ENCODE measurements at places on chromosomes 13 and 19.
A peak's percentile ranks its signal among the peaks of the same experiment; 100 is the strongest.

- no peak for DNase-seq
Measured at GRCh38 chr19:50666346-50667176, 17.3 kb downstream of the C19orf81 start.

- no peak for DNase-seq
Measured at GRCh38 chr19:37492213-37492612, 14.5 kb upstream of the ZNF793 start.

DNA sequence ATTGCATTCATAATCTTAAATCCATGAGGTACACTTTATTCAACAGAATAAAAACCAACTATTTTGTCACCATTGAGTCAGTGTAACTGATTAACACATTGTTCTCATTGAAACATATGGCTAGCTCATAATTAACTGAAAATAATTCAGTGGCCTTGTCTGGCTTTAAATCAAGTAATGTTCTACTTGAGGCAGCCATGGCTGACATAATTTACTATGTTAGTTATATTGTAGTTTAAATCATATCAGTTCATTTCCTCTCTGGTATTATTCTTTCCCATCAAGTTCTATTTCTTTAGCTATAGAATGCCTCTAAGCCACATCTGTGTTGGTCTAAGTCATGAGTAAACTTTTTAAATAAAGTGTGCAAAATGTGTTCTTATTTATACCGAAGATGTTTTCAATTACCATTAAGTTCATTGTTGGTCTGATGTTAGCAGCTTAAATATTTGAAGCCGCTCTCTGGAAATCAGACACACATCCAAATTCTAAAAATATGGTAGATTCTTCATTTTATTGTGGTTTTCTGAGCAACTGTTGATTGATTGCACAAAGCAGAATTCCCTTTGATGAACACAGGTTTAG, 393.7 kb downstream of the GPC6 start:
- no peak for DNase-seq

DNA sequence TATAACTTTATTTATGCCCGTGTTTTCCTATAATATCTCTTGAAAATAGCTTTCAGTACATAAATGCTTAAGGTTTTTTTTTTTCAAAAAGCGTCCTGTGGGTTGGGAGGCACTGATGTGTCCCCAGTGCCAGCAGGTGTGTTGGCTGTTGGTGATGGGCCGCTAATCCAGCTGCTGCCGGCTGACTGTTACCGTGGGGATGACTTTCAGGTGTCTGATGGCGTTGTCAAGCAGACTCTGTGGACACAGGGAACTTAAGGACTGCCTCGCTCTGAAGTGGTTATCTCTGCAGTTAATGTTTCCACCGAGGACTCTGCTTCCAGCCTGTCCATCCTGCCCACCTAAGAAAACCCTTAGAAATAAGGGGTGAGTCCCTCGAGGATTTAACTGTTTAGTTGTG, 94.5 kb downstream of the ANKRD10 start:
- no peak for DNase-seq

GRCh38 chr13:89828506-89828905, 1519.0 kb upstream of the MIR17HG start:
- no peak for DNase-seq

DNA sequence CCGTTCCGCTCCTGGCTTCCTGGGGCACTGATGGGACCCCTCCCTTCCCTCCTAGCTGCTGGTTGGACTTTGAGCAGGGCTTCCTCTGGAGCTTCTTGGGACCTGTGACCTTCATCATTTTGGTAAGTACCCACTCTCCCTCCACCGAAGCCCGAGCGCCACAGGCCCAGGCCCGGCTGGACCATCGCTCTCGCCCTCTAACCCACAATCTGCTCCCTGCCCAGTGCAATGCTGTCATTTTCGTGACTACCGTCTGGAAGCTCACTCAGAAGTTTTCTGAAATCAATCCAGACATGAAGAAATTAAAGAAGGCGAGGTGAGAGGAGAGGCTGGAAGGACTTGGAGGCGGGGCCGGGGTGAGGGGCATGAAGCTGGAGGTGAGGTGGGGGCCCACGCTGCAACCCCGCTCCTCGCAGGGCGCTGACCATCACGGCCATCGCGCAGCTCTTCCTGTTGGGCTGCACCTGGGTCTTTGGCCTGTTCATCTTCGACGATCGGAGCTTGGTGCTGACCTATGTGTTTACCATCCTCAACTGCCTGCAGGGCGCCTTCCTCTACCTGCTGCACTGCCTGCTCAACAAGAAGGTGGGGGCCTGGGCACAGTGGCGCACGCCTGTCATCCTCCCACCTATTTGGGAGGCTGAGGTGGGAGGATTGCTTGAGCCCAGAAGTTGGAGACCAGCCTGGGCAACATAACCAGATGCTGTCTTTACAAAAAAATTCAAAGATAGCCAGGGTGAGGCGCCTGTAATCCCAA, 12.3 kb downstream of the DDX39A start:
- DNase-seq = no peak

DNA sequence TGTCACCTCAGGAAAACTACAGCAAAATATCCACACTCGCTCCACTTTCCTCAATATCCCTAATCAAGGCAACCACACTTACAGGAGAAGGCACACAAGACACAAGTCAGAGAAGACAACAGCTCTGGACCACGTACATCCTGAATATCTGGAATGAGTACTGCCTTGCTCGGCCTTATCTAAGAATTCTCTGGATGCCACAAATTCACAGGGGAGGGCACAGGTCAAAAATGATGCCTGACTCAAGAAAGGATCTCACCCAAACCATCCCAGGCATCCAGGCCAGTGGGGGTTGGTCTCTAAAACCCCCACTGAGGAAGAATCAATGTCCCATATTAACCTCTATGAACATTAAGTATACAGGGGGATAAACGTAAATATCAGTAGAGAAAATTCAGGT, 29.9 kb downstream of the ATP7B start:
- DNase-seq = no peak

GRCh38 chr19:22030680-22031079, 19.9 kb upstream of the ZNF208 start:
- DNase-seq = no peak

DNA sequence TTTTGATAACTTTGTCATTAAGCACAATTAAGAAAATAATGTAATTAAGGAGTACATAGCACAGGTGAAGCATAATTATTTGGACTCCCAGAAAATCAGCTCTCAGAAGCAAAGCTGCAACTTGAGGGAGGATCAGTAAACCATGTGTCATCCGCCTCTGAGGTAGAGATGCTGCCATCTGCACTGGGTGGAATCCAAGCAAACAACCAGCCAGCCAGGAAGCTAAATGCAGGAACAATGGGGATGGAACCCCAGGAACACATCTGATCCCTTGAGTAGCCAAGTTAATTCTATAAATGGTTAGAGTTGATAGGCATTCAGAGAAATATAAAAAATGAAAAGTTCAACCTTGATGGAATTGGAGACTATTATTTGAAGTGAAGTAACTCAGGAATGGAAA, 520.2 kb downstream of the RFC3 start:
- no peak for DNase-seq

DNA sequence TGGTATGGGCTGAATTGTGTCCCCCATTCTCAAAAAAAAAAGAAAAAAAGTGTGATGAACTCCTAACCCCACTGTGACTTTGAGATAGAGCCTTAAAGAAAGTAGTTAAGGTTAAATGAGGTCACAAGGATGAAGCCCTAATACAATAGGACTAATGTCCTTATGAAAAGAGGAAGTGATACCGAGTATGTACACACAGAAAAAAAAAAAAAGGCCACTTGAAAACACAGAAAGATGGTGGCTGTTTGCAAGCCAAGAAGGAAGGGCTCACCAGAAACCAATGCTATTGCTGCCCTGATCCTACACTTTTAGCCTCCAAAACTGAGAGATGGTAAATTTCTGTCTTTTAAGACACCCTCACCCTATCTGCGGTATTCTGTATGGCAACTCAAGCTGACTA, 955.6 kb downstream of the PCDH17 start:
- no peak for DNase-seq

GRCh38 chr19:48397263-48398101, 4.0 kb downstream of the GRIN2D start:
- no peak for DNase-seq

- DNase-seq = no peak
Measured at GRCh38 chr13:109331898-109332297, 454.5 kb downstream of the IRS2 start.

DNA sequence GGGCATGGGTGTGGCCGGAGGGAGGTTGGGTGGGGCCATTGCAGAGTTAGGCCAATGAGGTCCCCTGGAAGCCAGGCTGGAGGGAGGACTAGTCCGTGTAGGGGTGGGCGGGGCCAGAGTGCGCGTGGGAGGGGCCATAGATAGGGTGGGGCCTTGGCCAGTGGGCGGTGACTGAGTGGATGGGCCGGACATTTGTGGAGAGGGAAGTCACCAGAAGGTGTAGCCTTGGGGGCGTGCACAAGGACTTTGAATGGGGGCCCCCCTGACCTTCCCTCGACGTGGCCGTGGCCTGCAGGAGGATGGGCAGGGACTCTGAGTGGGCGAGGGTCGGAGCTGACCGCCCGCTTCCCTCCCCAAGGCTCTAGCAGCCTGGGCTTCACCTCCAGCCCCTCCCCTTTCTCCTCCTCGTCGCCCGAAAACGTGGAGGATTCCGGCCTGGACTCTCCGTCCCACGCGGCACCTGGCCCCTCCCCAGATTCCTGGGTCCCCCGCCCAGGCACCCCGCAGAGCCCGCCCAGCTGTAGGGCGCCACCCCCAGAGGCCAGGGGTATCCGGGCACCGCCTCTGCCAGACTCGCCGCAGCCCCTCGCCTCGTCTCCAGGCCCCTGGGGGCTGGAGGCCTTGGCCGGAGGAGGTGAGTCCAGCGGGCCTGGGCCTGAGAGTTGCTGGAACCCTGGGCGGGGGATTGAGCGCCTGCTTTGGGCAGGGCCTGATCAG, 16.5 kb upstream of the B3GNT3 start:
- DNase-seq = peak; percentile 73

GRCh38 chr13:23871616-23872220, 17.5 kb downstream of the MIPEP start:
- no peak for DNase-seq

GRCh38 chr13:75636436-75637180, 478 bp downstream of the LMO7 start:
- DNase-seq = peak; percentile 56

DNA sequence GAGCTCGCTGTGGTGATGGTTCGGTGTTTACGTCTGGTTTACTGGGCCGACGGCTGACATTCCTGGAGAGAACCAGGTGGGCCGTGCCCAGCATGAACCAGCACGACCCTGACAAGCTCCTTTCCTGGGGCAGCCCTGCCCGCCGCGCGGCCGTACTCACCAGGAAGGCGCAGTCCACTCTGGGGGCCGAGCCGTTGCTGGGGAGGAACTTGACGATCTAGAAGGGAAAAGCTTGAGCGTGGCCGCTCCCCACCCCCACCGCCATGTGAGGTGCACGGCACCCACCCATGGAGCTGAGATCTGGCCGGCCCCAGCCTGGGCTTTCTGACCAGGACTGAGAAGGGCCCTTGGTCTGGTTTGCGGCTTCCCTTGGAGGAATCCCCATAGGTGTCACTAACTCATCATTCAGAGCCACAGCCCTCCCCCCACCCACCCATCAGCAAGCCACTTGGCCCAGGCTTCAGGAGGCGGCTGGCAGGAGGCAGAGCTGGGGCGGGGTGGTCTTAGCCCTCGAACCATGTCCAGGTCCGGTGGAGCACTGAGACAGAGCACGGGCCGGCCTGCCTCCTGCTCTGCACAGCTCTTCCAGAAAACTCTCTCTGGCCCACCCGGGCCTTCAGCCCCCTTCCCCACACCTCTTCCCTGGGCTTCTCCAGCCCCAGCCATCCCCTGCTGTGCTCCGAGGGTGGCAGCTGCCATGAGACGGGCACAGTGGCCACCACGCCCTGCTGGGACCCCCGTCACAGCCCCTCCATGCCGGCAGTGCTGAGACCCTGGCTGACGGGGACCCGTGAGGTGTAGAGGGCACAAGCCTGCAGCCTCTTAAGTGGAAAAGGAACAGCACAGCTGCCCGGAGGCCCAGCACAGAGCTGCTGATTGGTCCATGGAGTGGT, 6.2 kb downstream of the ATP4B start:
- DNase-seq = no peak

DNA sequence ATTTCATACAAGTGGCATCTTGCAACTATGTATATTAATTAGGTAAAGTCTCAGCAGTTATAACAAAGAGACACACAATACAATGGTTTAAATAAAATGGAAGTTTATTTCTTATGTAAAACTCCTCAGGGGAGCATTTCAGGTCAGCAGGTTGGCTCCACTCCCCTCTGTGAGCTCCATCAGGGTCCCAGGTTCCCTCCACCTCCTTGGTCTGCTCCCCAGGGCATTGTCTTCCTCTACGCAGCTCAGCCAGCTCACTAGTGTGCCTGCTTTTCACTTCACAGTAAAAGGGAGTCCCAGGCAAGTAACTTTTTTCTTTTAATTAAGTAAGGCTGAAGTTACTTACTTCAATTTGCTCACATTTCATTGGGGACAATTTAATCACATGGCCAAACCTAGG, 135.3 kb upstream of the FNDC3A start:
- DNase-seq = no peak

DNA sequence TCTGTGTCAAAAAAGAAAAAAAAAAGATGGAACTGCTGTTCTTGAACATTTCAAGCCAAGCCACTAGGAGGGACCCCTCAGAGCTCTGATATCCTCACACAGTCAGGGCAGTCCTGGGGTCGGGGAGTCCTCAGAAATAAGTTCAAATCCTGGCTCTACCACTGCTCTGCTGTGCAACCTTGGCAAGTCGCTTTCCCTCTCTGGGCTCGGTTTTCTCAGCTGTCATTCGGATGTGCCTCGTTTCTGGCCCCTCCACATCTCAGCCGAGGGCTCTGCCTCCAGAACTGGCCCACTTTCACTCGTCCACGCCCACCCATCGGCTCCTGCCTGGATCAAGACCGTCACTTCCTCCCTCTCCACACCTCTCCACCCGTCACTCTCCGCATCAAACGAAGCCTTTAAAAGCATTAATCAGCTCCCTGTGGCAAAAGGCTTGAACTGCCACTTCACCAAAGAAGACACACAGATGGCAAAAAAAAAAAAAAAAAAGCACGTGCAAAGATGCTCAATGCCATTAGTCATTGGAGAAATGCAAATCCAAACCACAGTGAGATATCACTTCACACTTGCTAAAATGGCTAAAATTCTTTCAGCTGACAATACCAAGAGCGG, 7.4 kb upstream of the ZNRF4 start:
- DNase-seq = no peak
